ENCODE measurements at places on chromosomes 5 and 9.

- no peak for DNase-seq
These were observed 1.3 kb upstream of the ITGA2 start for GRCh38 chr5:52987711-52988331.

DNA sequence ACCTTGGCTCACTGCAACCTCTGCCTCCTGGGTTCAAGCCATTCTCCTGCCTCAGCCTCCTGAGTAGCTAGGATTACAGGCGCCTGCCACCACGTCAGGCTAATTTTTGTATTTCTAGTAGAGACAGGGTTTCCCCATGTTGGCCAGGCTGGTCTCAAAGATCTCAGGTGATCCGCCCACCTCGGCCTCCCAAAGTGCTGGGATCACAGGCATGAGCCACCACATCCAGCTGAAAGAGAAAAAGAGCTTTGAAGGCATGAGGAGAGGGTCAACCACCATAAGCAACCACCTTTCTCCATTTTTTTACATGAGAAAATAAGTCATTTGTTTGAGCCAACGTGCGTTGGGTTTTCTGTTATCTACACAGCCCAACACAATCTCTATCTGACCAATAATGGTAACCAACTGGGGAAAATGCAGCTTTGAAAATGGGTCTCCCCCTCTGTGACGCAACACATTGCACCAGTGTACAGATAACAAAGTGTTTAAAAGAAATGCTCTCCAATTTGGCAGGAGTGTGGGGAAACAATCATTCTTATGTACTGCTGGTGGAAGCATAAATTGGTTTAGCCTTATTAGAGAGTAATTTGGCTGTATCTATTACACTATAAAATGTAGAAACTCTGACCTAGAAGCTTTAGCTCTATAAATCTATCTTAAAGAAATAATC, 45.8 kb upstream of the ZBTB43 start:
- no peak for DNase-seq

- peak; percentile 14 for DNase-seq
These were observed 487.2 kb upstream of the ST8SIA4 start for GRCh38 chr5:101390151-101390908.

DNA sequence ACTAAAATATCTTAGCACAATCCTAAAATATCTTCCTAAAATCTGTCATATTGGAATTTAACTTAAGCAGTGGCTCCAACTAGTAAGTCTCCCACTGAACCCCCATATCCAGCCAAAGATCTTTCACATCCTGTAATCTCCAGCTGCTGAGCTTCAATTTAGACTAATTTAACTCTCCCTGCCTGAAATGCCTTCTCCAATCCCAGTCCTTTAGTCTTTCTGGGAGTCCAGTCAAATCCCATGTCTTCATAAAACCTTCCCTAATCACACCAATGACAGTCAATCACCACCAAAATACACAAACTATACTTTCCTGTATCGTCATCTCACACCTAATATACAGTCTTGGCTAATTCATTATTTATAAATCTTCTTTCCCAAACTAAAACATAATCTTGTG, 607 bp upstream of the KLHL3 start:
- no peak for DNase-seq

GRCh38 chr5:79619854-79620253, 7.6 kb downstream of the TENT2 start:
- DNase-seq: no peak

DNA sequence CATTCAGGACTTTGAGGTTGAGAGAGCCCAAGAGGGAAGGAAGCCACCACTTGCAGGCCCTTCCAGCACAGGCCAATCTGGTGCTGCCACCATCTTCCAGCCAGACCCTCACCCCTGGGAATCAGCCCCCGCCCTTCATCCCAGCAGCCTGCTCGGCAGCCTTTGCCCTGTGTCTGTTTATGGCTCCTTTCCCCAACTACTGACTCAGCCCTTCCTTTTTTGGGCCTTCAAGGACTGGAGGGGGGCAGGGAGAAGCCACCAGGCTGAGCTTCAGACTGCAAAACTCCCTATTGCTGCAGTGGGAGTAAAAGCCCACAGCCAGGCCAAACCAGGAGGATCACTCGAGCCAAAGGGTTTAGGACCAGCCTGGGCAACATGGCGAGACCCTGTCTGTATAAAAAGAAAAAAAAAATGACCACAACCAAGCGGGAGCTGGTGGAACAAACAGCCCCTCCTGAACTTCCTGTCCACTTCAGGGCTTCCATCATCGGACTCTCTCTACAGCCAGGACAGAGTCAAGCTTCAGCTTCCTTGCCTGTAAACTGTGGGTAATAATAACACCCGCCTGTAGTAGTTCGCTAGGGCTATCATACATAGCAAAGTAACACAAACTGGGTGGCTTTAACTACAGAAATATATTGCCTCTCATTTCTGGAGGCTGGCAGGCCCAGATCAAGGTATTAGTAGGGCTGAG, 85.9 kb upstream of the IL17B start:
- DNase-seq: no peak

DNA sequence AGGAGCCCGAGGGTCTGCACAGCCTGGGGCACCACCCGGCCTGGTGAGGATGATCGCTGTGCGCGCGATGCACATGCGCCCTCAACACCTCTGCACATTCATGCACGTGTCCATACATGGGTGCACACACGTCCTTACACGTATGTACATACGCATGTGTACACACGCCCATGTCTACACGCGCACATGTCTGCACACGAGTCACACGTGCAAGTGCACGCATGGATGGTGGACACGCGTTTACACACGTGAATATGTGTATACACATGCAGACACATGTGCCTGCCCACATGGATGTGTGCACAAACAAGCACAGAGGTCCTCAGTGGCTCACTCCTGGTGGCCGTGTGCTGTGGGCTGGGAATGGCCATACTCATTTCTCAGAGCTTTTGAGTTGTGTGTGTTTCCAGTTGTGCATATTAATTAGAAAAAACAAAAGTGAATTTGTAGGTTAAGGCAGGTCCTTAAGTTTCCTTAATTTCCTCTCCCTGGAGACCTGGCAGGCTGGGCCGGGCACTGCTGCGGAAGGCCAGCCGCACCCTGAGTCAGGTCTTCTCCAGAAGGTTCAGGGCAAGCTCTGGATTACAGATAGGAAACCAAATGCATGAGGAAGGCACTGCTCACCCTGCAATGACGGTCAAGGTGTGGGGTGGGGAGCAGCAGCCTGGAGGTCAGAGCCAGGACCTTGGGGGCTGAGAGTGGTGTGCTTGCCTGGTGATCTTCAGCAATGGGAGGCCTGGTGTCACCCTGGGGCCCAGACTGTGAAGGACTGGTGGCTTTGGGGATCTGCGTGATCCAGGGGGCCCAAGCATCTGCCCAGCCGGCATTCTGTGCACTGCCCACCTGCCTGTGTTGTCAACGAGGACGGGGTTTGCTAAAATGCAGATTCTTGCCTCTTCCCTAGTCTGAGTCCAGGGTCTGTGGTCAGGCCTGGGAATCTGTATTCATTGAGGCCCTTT, 1.3 kb upstream of the RNU6ATAC start:
- no peak for DNase-seq

GRCh38 chr5:134545070-134545868, 19.8 kb downstream of the JADE2 start:
- DNase-seq: no peak

GRCh38 chr5:82058710-82059109, 86.9 kb downstream of the ATG10 start:
- DNase-seq: no peak

DNA sequence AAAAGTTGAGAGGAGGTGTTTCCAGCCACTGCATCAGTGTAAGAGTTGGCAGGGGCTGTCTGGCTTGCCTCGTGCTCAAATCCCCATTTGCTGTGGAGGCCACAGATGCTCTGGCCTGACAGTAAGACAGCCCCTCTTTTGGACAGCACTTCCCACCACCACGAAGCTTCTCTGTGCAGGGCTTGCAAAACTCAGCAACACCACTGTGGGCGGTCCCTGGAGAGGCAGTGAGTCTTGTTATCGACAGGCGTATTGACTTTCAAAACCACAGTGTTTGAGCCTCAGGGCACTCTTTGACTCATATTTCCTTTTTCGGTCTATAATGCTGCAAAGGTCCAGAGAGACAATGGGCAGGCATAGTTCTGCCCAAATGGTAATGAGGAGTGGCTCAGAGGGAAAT, 539.5 kb downstream of the EBF1 start:
- no peak for DNase-seq

GRCh38 chr5:135851186-135851914, 16.9 kb downstream of the SLC25A48 start:
- DNase-seq: no peak

GRCh38 chr5:77709993-77710685, 66.0 kb downstream of the TBCA start:
- DNase-seq: no peak

All from AG09309 (cell line).